ENCODE measurements at places on chromosomes 16 and 17.

DNA sequence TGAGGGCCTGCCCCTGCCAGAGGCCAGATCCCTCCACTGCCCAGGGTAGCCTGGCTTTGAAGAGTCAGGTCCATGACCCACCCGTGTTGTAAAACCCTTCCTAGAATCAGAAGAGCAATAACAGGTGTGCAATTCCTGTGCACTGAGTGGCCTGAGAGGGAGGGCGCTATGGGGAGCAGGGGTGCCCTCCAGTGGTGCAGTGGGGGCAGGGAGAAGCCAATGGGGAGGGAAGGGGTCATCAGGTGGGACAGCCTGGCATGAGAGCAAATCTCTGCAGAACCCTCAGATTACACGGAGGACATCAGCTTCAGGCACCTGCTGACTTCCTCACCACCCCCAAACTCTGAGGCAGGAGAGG is 72.9 kb upstream of the ZNF469 start:
- DNase-seq: no peak

GRCh38 chr17:32302860-32303649 is 37.4 kb downstream of the RHBDL3 start:
- DNase-seq: no peak

DNA sequence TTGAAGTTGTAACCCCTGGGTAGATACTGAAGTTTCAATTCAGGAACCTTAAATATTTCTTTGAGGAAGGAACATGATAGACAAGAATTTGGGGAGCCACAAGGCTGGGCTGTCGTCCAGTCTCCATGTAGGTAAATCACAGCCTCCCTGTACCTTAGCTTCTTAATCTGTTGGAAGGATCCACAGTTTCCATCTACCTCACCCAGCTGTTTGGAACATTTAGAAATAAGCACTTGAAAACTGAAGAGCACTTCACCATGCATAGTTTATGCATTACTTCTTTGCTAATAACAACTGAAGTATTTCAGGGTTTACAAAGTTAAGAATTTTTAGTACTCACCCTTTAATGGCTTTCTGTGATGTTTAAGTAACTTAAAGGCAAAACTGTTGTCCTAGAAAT is 17.2 kb downstream of the TXNDC11 start:
- DNase-seq: no peak

GRCh38 chr17:52158450-52159042 is at the start of gene CA10:
Gene CA10 (minus strand): TSS chr17:52158714.
- no peak for DNase-seq

- DNase-seq: no peak
Measured at GRCh38 chr16:46648656-46649055, 27.5 kb upstream of the SHCBP1 start.

- no peak for DNase-seq
Measured at GRCh38 chr17:50687200-50688066, 20.3 kb downstream of the ANKRD40 start.

GRCh38 chr17:49894761-49895160 is 46.9 kb upstream of the TAC4 start:
- no peak for DNase-seq

DNA sequence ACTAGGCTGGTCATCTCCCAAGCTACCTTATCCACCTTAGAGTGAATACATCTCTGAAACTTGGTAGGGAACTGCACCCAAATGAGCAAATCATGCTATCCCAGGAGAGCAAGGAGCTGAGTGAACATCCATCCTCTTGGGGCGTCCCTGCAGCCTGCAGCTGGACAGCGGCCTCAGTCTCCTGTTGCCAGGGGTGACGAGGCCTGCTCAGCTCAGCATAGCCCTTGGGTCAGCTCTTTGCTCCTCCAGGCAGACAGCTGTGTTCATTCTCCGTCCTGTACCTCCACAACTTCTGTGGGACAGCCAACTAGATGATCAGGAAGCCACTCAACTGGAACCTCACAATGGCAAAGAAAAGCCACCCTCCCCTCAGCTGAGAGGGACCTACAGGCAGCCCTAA is 111.9 kb downstream of the SOCS1 start:
- DNase-seq: no peak

- DNase-seq: no peak
Measured at GRCh38 chr17:41004397-41004796, 4.5 kb downstream of the KRTAP3-1 start.

GRCh38 chr17:36947922-36948716 is 635 bp upstream of the AATF start:
- no peak for DNase-seq

DNA sequence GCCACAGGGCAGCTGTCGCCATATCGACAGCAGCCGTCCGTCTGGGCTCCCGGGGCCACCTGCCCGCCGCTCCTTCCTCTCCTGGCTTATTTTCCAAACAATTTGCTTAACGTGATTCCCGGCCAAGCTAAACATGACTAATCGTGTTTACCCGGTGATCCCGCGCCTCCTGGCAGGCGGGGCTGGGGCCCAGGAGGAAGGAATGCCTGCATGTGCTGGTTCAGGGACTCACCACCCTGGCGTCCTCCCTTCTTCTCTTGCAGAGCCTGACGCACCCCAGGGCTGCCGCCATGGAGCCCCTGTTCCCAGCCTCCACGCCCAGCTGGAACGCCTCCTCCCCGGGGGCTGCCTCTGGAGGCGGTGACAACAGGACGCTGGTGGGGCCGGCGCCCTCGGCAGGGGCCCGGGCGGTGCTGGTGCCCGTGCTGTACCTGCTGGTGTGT is 6.1 kb downstream of the SSTR5 start:
- DNase-seq: no peak

DNA sequence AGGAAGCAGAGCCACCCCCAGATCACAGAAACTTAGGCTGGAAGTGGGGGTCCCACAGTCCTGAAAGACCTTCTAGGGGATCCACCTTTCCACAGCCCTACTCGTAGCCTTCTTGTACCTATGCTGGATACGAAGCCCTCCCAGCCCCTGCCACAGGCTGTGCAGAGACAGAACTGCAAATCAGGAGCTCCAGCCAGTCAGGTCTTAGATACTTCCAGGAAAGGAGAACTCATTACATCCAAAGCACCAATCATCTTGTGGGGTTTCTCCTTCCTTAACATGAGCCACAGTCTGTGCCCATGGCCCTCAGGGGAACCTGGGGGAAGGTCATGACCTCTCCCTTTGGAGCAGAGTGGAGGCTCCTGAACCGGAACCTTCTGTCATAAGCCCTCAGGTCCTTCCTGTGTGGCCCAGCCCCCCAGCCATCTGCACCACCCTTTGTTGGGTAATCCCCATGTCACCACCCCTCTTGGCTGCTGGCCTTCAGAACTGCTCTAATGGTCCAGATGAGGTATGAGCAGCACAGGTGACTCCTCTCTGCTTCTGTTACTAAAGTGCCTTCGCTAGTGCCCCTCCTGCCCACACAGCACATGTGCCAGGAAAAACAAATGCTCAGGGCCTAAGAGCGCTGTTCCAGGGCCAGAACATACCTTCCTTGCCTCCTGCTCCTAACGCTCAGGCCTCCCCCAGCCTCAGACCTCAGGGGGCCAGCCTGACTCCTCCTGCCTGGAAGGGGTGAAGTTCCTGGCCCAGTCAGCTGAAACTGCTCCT is 14.6 kb downstream of the SRCIN1 start:
- DNase-seq: no peak

- no peak for DNase-seq
Measured at GRCh38 chr16:31325171-31325570, 29.8 kb upstream of the ITGAX start.

DNA sequence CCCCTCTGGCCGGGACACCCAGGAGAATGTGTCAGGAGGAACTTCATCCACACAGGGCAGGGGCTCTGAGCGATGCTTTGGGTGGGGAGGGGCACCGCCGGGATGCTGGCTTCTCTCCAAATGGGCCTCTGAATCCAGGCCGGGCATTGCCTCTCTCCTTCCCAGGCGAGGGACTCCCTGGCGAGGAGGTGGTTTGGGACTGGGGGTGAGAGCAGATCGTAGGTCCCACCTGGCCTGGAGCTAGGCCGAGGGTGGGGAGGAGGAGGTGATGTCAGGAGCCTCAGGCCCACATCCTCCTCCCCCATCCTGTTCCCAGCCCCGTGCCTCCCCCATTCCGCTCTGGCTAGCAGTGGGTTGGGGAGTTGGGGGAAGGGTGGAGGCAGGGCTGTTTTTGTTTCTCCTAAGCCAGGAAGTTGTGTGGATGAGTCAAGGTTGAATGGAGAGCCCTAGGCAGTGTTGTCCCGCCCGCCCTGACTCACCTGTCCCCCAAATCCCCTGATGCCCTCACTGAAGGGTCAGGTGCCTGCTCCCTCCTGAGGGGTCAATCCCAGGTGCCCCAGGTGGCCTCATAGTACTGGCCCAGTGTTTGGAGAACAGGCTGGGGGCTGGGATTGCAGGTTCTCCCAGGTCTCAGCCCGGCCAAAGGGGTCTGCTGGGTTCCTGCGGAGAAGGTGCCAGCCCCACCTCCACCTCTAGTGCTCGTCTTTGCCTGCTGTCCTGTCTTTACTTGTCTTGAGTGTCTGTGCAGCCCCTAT is 2.8 kb downstream of the GRB7 start:
- no peak for DNase-seq

- DNase-seq: no peak
Measured at GRCh38 chr16:5882087-5882640, 784.6 kb upstream of the EEF2KMT start.

- no peak for DNase-seq
Measured at GRCh38 chr17:8672326-8672725, 41.8 kb upstream of the MYH10 start.

GRCh38 chr17:30717291-30718098 is 107.0 kb downstream of the CRLF3 start:
- no peak for DNase-seq

GRCh38 chr16:80463751-80464495 is 76.9 kb upstream of the DYNLRB2 start:
- no peak for DNase-seq

GRCh38 chr16:2808181-2808580 is 8.9 kb upstream of the PRSS21 start:
- no peak for DNase-seq

DNA sequence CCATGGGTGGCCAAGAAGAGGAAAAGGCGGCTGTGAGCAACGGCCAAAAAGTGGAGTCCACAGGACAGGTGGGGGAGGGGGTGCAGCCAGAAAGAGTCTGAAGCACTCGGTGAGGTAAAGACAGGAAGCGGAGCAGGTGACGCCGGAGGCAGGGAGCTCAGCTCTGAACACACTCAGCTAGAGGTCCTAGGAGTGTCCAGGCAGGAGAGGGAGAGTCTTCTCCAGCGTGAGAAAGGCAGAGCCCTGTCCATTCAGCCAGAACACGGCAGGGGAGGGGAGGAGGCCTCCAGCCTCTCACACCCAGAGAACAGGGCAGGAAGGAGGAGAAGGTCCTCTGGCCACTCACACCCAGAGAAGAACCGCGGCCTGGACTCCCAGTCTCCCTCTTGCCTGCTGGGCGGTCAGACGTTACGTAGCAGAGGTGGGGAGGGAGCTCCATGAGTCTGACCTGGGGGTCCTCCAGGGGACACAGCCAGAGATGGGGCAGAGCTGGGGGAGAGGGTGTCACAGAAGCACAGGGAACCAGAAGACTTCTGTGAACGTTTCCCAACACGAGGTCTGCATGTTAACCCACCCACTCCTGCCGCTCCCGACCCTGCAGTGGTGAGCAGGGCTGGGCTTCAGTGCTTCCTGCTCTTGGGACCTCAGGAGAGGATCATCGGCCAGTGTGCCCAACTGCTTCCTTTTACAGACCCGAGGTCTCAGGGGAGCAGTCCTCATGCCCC is 89.2 kb downstream of the ABR start:
- no peak for DNase-seq

- no peak for DNase-seq
Measured at GRCh38 chr17:80892900-80893603, 98.6 kb upstream of the CHMP6 start.

DNA sequence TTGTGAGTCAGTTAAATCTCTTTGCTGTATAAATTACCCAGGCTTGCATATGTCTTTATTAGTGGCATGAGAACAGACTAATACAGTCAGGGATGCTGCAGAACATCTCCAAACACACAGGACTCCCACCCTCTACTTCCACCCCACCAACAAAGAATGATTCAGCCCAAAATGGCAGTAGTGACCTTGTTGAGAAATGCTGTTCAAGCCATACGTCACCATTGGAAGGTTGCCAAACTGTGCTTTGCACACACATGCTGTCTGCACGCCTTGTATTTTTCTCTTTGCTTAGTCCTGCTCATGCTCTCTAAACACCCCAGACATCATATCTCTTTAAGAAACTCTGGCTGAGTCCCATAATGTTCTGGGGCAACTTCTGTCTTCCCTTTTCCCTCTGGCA is 589.6 kb downstream of the WWOX start:
- DNase-seq: no peak

- no peak for DNase-seq
Measured at GRCh38 chr17:32206861-32207260, 58.8 kb upstream of the RHBDL3 start.

DNA sequence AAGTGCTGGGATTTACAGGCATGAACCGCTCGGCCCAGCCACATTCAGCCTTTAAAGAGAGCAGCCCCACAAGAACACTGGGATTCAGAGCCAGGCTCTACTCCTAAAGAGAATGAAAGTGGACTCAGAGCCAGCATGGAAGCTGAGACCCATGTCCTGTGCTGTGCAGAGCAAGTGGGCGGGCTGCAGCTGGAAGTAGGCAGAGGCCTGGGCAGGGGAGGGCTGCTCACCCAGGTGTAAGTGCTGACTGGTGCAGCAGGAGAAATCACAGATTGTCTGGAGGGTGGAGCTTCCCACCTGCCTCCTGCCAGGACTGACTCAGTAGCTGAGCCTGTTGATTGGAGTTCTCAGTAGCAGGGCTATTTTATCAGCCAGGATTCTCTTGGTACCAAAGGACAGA is 178.7 kb downstream of the KATNIP start:
- no peak for DNase-seq

GRCh38 chr17:28675980-28676379 is 14.0 kb downstream of the SUPT6H start:
- DNase-seq: no peak

DNA sequence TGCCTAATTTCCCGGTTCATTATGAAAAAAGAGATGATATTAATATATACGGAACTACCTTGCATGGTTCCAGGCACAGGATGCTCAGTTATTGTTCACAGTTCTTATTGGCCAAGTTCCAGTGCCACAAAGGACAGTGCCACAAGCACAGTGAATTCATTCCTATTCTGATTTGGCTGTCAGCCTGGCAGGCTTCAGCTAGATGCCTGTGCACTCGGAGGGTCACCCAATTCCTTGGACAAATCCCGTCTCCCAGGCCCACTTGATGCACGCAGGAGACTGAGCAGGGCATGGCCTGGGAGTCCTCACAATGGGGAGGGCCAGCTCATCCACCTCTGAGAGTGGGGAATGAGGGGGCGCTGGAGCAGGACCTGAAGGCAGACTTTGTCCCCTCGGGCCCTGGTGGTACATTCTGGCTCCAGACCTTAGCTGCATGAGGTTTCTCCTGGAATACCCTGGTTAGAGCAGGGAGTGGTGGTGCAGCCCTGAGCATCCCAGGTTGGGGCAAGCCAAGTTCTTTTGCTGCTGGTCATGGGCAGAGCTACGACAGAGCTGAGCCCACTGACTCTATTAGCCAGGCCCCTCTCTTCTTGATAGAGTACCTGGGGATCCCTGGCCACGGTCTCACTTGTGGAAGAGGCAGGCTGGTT is 41.4 kb downstream of the MIS12 start:
- DNase-seq: no peak
